ENCODE measurements at places on chromosomes 6 and 20. TPM values are rescaled to one million over a fixed set of nuclear protein-coding genes. Genes with fewer than 3 reads are reported as not detected.
A peak's percentile ranks its signal among the peaks of the same experiment; 100 is the strongest.

- no peak for DNase-seq
- H3K27me3 ChIP-seq = peaks cover 27% of the 10 kb centered on the region
- H3K27ac ChIP-seq = no peak overlapping the region
- H3K4me1 ChIP-seq = peaks cover 5% of the 10 kb centered on the region
Observed at GRCh38 chr20:18790787-18791186, 22.8 kb upstream of the SCP2D1 start.

DNA sequence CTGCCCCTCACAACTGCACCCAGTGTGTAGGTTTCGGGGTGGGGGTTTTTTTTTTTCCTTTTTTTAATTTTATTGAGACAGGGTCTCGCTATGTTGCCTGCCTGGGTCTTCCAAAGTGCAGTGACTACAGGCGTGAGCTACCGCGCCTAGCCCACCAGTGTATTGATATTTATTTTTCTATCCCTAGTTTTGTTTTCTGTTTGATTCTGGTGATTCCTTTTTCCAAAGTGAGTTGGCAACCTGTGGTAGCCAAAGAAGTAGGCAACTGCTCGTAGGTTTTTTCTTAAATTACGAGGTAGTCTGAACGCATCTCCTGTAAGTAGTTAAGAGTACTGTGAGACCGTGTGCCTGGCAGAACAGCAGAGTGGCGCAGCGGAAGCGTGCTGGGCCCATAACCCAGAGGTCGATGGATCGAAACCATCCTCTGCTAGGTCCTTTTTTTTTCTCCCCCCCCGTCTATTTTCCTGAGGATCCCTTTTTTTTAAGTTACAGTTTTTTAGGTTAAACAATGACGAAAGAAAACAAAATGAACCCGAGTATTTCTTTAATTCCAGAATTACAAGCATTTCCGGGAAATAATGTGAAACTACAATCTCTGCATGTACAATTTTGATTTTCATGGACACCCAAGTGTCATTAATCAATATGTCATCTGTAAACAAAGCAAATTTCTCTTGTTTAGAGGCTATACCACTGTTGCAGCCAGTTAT is 78.7 kb upstream of the BTN3A2 start:
- peak overlapping the region; percentile 46 for H3K4me3 ChIP-seq
- H3K27ac ChIP-seq = peak overlapping the region; percentile 88
- H3K36me3 ChIP-seq = no peaks in the 10 kb centered on the region
- H3K27me3 ChIP-seq = no peaks in the 10 kb centered on the region
- peaks cover 3% of the 10 kb centered on the region for H3K4me1 ChIP-seq

DNA sequence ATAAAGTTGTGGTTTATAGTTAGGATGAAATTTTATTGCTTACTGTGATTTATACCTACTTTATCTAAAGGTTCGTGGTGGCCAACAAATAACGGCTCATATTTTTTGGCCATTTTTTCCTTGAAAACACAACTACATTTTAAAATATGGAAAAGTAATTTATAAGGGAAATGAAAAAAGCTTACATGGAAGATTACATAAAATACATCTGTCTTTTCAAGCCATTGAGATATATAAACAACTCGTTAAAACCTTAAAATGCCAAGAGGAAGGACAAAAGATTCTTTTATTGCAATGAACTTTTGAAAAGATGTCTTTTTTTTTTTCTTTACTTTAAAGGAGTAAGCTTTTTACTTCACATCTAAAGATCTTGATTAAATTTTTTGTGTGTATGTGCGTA is 55.4 kb upstream of the EYA4 start:
- no peaks in the 10 kb centered on the region for H3K36me3 ChIP-seq
- H3K4me3 ChIP-seq = no peak overlapping the region
- no peak overlapping the region for H3K27ac ChIP-seq
- DNase-seq = no peak

Gene HLA-DRB1
- total RNA-seq = 0.63 TPM

Gene CRISP2
- total RNA-seq = not detected

Gene MRPL14
- total RNA-seq = 66.4 TPM

Gene ULBP3
- 12.8 TPM for total RNA-seq

Gene RAB5IF
- 123 TPM for total RNA-seq

All from cardiac muscle cell (in vitro differentiated cells and primary cell).